T-cell (primary cell): ENCODE measurements at places on chromosomes 4 and X.

DNA sequence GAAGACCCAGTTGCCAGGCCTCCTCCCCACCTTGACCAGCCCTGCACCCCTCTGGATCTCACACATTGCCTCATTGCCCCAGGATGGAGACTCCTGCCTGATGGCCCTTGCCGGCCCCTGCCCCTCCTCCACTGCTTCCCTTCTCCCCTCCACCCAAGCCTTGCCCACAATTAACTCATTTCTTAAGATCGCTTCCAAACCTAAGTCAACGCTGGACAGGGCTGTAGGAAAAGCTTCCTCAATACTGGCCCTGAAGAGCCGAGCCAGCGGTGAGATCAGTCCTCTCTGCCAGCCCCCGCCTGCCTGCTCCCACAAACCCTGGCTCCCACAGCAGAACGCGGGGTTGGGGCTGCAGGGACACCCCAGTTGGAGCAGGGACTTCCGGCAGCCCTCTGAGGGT, 7.5 kb upstream of the HAUS7 start:
- DNase-seq, result no peak

GRCh38 chr4:70943114-70943513, 40.9 kb downstream of the MOB1B start:
- no peak for DNase-seq

DNA sequence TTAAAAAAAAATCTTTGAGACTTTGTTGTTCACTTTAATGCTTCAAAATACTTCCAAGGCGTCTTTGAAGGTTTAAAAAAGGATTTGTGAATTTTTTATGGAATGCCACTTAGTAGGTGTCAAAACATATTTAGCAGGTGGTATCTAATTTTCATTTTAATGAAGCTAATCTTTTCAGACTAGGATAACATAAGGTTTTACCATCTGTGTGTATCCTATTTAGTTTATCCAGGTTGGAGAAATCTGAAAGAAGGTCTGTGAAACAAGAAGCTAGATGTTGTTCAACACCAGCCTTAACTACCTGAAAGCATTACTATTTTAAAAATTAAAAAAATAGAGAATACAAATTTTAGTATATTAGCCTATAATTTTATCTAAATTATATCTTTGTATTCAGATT, 193.4 kb downstream of the GRID2 start:
- DNase-seq, result no peak

DNA sequence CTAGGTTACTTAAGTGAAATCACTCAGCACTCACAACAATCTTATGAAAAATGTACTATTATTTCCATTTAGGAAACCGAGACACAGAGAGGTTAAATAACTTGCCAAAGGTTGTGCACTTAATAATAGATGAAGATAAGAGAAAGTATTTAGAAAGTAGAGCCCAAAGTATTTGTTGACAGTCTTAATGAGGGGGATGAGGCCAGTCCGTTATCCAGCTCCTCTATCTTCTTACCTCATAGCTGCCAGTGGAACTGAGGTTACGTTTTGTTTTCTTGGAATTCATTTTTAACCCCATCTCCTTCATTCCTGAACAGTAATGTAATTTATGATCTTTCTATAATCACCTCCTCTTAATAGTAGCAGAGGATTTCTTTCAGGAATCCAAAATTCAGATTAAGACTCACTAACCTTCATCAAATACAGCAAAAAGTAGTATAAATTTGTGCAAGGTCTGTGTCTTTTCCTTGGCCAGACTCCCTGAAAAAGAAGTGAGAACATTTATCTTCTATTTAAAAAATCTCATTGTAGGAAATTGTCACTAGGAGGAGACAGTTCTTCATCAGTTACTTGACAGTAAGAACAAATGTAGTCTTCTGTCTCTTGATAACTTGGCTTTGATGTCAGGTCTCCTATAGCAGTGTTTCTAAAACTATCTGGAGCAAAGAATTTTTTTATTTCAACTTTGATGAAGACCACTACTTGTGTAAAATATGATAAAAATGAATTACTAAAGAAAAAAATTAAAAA, 35.5 kb downstream of the F8 start:
- no peak for DNase-seq

DNA sequence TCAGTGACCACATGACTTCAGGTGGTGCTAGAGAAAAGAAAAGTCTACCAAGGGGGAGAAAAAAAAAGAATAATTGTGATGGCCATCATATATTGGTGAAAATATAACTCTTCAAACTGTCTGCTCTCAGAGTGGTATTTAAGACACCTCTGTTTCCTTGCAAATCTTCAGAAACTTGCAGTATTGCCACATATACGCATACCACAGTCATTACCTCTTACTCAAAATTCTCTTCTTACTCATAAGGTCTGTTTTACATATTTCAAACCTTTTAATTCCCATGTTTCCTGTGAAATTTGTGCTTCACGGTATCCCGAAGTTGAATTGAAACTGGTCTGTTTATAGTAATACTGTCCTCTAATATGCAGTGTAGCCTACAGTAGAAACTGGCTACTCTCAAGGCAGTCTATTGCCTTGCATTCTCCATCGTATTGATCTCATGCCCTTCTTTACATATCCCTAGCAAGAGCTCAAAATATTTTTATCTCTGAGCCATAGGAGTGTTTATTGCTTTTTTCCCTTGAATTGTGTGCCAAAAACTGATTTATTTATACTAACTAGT, 34.7 kb upstream of the LHFPL1 start:
- DNase-seq, result no peak
